ENCODE measurements at places on chromosomes 6 and 20.
A peak's percentile ranks its signal among the peaks of the same experiment; 100 is the strongest.

DNA sequence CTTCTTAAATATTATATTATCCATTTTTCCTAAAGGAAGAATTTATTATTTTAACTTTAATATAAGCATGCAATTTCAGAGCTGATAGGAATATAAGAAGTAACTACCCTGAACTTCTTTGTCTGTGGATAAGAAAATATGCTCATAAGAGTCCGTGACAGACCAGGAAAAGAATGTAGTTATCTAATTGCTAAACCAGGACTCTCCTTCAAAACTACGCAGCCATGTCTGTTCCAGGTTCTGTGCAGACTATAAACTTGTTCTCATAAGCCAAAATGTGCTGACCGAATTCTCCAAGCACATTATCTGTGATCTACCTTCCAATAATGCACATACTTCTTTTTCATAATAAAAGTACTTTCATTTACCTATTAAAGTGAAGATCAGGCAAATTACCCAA lies 116.5 kb downstream of the TRDN start:
- no peak for DNase-seq

GRCh38 chr6:142935553-142936517 lies 9.1 kb downstream of the HIVEP2 start:
- DNase-seq: no peak

- DNase-seq: no peak
These were observed 195.2 kb upstream of the CNR1 start for GRCh38 chr6:88361298-88361697.

DNA sequence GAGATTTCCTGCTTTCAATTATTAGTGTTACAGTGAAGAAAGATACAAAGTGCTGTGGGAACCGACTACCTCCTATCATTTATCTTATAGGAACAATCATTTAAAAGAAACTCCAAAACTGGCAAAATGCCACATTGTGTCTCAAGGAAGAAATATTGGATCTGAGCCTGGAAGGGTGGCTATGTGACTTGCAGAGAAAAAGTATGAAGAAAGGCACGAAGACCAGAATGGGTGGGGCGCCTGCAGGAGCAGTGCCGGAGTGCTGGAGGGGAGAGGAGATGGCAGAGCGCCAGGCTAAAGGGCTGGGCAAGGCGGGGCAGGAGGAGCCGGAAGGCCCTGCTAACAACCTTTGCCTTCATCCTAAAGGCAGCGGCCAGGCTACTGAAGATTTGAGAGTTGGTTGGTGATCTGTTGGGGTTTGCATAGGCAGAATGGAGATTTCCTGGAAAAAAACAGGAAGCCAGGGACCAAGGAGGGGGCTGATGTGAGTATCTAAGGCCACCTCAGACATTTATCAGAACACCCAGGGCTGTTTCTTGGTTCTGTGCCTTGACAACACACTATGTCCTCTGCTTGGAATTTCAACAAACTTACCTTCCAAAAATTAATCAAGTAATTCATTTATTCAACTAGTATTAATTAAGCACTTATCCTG lies 125.6 kb downstream of the MAFB start:
- DNase-seq: no peak

DNA sequence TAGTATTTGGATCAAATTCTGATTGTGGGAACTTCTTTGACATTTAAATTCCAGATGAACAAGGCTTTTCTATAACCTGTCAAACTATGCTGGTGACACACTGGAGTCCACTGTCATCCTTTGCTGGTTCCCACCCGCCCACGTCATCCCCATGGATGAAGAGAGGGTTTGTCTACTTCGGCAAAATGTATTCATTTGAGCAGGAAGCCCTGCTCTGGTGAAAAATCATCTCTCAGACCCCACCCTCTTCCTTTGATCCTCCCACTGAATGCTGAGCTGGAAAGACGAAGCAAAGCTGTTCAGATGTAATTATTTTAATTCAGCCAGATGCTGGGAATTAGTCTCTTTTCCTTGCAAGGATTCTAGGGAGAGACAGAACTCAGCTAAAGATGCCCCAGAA lies 50.5 kb downstream of the CPNE5 start:
- DNase-seq: no peak

DNA sequence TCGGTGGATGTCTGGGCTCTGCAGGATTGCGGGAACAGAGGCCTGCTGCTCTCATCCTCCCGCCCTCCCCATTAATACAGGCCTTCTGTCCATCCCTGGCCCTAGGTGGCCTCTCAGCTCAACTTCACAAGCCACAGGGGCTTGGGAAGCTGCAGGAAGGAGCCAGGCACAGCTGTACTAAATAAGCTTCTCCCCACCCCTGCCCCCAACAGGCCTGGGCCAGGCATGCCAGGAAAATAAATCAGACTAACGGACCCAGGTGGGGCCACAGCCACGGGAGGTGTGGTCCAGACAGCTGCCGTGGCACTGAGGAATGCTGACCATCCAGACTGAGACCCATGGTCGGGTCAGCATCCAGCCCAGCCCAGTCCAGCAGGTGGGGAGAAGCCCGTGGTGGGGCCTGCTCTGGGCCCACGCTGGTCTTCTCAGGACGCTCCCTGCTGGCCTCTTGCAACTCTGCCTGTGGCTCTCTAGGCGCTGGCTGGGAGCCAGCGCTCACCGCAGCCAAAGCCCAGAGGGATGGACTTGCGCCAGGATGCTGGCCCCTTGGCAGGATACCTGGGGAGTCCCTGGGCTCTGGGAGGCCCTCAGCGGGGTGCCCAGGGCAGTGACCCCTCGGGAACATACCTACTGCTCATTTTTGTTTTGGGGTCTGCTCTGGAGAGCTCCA lies 8.6 kb upstream of the YTHDF1 start:
- peak; percentile 40 for DNase-seq

DNA sequence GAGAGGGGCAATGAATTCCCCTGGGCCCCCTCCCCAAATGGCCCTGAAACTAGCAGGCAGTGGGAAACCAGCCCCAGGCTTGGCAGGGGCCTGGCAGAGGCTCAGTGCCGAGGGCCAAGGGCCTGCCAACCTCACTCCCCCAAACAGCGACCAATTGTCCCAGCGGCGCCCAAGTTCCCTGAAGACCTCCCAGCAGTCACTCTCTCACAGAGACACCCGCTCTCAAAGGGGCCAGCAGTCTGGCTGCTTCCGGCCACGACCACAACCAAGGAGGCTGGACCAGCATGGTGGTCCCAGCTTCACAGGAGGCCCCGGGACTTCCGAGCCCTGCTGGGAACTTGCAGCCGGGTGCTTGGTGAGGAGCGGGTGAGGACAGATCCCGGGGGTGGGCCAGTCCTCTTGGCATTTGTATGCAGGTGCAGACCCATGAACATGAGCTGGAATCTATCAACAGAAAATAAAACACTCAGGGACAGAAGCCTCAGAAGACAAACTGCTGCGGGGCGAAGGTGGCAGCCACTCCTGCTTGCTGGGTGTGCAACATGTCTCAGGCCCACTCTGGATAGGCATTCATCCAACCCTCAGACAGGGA lies 17.5 kb upstream of the SIRPA start:
- DNase-seq: peak; percentile 34

DNA sequence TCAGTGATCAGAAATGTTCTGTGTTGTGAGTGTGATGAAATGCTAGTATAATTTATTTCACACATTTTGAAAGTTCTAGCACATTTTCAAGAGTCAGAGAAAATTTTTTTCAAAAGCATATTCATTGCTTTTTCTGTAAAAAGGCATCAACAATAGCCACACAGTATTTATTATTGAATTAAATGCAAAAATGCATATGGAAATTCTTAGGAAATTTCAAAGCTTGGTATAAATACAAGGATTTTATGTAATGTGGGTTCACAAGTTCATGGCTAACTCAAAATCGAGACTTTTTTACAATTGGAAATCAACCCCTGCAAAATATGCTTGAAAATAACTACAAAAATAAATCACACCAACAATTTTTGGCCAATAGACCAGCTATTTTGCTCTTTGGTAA lies 302.0 kb upstream of the ECI2 start:
- no peak for DNase-seq

DNA sequence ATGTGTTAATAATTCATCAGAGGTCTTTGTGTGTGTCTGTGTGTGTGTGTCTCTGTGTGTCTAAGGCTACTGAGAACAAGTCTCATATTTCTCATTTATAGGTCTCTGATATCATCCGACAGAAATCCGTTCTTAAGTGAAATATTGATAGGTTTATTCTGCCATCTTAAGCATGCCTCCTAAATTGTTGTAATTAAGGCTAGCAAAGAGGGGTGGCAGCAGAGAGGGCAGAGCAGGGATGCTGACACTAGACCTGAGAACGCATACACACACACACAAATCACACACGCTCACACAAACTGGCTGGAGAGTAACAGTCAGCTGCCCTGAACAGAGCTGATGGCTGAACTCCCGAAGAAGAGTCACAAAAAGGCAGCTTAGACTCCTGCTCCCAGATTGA lies 84.9 kb upstream of the LRFN2 start:
- DNase-seq: no peak

GRCh38 chr20:571754-572441 lies 28.3 kb upstream of the CSNK2A1 start:
- DNase-seq: no peak

GRCh38 chr20:46438156-46438750 lies 31.8 kb upstream of the ELMO2 start:
- peak; percentile 90 for DNase-seq

- no peak for DNase-seq
These were observed 31.4 kb upstream of the BACH2 start for GRCh38 chr6:90328004-90328403.

DNA sequence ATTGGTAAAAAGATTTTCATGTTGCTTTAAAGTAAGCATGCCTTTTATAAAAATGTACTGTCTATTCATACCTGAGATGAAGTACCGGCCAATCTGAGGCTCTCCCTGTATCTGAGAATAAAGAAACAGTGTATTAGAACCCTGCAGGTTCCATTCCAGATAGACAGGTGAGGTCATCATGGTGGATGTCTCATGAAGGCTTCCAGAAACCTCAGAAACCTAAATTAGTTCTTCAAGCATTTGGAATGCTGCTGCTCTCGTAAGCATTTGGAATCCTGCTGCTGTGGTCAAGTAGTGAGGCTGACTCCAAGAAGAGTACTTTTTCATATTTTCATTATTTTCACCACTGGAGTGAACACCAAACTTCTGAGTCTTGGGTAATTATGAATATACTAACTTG lies 642.3 kb downstream of the MAFB start:
- no peak for DNase-seq

DNA sequence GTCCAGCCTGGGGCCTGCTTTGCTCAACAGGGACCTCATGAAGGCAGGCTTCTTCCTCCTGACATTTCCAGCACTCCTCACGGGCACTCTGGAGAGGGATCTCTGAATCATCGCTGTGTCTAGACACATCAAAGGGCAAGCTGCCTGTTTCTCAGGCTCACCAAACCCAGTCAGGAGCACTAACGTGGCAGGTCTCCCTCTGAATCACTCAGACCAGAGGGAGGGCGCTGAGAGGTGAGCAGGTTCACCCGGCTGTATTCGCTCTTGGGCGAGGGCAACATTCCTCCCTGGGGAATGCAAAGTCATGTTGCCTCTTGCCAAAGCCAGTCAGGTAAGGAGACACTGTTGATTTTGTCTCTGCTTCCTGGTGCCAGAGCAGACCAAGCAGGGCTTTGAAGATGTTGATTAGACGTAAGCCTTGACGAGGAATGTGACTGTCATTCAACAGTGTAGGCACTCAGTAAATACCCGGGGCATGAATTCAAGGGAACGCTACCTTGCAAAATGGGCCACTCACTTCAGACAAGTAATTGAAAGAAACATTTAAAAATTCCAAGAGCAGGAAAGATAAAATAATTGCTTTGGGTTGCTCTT lies 50.1 kb downstream of the CYP24A1 start:
- DNase-seq: no peak

- DNase-seq: no peak
These were observed 297.3 kb upstream of the FLRT3 start for GRCh38 chr20:14634665-14635064.

GRCh38 chr6:55957961-55958422 lies 82.6 kb upstream of the BMP5 start:
- DNase-seq: no peak

DNA sequence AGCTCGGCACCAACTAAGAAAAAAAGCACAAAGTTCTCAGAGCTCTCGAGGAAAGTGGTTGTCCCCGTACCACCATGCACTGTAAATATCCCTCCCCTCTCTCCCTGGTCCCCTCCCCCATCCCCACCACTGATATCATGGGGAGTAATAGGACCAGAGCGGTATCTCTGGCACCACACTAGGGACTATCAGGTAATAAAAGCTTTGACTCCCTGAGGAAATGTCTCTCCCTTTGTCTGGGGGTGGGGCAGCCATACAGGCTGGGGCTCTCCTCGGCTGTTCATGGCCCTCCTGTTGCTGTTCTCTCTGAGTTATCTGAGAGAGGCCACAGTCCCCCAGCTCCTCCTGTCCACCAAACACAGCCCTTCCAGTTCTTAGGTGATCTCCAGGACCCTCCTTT lies 5.0 kb upstream of the GNRH2 start:
- no peak for DNase-seq

DNA sequence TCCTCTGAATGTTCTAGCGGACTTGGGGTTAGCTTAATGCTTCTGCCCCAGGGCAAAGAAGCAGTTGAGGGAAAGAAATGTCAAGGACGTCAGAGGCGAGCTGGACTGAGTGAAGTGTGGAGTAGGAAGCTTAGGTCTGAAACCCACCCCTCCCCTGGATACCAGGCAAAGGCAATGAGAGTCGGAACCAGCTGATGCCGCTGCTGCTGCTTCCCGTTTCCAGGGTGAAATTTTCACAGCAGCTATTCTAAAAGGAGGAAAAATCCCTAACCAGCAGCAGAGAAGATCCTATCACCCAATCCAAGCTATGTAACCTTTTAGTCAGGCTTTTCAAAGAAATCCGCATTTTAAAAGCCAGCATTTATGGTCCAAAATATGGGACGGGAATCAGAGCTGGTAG lies 564.3 kb downstream of the LMBRD1 start:
- DNase-seq: no peak

- DNase-seq: no peak
These were observed 210.2 kb upstream of the THEMIS start for GRCh38 chr6:128111096-128111495.
